Fibroblast of pulmonary artery (primary cell): ENCODE measurements at places on chromosomes 3 and 15.

DNA sequence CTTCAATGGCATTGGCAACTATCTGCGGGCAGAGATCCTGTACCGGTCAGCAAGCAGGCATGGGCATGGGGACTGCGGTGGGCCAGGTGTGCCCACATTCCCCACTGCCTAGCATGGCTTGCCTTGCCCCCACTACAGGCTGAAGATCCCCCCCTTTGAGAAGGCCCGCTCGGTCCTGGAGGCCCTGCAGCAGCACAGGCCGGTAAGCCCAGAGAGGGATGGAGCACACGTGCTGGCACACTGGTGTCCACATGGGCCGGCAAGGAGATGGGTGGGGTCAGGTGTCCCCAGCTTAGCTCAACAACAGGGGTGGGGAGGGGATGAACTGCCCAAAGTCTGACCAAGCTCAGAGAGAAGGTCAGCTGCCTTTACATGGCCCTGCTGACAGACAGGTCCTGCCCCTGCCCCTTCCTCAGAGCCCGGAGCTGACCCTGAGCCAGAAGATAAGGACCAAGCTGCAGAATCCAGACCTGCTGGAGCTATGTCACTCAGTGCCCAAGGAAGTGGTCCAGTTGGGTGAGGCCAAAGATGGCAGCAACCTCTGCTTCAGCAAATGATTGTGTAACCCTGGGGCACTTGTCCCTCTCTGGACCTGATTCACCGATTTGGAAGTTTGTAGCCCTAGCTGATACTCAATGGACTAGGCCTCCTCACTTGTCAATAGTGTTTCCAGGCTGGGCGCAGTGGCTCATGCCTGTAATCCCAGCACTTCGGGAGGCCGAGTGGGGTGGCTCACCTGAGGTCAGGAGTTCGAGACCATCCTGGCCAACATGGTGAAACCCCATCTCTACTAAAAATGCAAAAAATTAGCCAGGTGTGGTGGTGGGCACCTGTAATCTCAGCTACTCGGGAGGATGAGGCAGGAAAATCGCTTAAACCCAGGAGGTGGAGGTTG is 5.6 kb downstream of the NEIL1 start:
- DNase-seq: no peak

- no peak for DNase-seq
Observed at GRCh38 chr3:9887480-9887879, 2.9 kb upstream of the JAGN1 start.

DNA sequence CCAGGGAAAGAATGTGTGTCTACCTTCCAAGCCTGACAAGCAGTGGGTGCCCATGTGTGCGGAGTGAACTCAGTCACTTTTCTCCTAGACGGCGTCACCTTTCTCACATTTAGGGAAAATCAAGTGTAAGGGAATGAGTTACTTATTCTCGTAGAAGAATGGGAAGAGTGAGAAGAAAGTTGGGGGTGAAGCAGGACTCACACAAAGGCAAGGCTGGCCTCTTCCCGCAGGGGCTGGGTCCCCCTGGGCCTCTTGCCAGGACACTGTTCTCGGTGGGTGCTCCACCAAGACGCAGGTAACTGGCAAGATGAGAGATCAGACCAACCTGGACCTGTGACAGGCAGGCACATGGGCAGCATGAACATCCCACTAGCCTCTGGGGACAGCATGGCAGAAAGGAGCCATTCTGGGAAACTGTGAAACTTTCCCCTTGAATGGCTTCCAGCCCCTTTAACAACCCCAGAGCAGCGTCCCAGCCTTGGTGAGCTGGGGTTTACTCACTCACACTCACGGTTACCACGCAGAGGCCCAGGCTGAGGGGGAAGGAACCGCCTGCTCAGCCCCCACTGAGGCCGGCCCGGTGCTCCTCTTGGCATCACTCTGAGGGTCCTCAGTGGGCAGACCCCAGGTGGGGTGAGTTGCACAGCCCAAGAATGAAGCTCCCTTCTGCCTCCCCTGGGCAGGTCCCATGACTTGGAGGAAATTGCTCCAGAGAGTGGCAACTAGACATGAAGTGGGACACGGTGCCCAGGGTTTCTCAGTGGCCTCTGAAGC is 15.0 kb upstream of the SRP14 start:
- DNase-seq: no peak

- DNase-seq: no peak
Observed at GRCh38 chr3:49674497-49674983, 389 bp downstream of the APEH start.

GRCh38 chr3:141076797-141077571 is 25.8 kb downstream of the SPSB4 start:
- peak; percentile 23 for DNase-seq

DNA sequence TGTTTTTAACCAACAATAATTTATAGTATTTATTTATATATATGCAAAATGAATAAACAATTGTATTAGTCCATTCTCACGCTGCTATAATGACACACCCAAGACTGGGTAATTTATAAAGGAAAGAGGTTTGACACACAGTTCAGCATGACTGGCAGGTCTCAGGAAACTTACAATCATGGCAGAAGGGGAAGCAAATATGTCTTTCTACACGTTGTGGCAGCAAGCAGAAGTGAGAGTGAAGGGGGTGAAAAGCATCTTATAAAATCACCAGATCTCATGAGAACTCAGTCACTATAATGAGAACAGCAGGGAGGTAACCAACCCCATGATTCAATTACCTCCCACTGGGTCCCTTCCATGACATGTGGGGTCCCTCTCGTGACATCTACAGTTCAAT is 162.8 kb upstream of the SLITRK3 start:
- DNase-seq: no peak

DNA sequence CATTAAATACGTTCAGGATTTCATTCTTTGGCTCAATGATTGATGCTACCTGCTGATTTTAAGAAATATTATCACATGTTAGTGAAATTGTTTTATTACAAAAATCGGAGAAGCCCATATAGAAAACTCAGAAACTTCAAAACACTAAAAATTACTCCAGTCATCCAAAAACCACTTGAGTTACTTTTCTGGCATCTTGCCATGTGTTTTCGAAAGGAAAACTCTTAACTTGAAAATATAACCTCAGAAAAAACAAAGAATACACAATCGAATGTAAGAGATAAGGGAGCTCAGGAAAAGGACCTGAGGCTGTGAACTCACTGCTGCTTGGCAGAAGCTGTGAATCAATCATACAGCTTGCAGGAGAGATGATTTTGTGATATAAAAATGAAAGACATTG is 151.3 kb upstream of the SLITRK3 start:
- peak; percentile 7 for DNase-seq

DNA sequence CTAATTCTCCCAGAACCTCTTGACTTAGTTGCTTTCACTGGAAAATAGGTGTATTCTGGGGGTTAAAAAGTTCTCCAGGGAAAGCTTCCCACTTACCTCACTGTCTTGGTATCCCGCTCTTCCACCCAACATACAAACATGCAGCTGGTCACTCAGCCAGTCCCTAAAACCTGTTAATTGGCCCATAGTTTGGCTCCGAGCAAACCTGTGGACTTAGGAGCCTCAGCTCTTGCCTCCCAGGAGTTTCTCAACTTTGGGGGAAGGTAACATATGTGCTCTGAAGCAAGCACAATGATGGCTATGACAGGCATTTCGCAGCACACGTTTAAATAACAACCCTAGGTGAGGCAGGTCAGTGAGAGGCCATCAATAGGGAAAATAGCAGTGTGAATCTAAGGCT is 25.8 kb upstream of the LRRFIP2 start:
- no peak for DNase-seq
